ENCODE measurements at places on chromosomes 4 and X.

GRCh38 chr4:24607334-24607733 is 23.0 kb upstream of the DHX15 start:
- no peak for DNase-seq

DNA sequence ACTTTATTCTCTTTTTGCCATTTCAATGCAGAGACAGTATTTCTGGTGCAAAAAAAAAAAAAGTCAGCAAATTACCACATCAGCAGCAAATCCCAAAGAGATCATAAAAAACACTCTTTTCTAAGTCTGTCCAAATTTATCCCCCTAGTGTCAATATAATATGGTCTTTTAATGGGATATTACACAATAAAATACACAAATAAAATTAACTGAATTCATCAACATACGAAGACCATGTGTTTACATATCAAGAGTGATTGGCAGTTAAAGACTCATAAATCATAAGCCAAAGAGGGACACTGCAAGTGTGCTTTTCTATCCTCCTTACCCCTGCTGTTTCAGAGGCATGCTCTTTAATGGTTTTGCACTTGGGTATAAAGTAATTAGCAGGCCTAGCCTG is 340.2 kb upstream of the DKK2 start:
- no peak for DNase-seq

DNA sequence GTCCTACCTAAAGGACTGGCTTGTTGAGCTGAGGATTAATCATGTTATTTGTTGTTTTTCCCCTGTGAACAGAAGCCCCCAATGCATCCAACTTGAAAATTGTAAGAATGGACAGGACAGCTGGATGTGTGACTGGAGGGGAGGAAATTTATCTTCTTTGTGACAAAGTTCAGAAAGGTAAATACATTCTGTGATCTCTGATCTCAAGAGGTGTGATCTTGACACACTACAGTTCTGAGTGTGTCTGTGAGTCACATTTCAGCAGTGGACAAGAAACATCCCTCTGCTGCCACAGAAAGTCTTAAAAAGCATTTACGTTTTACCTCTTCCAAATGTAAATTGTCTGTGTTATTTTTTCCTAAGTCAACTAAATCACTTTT is 79.3 kb downstream of the NFKB1 start:
- DNase-seq: no peak

DNA sequence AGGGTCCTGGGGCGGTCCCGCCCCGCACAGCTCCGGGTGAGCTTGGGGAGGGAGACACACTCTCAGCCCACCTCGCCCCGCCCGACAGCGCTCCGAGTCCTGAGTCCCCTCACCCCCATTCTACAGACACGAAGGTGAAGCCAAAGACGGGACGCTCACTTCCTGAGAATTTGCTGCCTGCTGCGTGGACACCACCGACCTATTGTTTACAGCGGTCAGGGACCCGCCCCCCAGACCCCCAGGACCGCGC is 796 bp upstream of the ZNF141 start:
- no peak for DNase-seq

GRCh38 chr4:152734699-152735050 is 44.9 kb downstream of the TIGD4 start:
- DNase-seq: no peak

- DNase-seq: no peak
These were observed 50.9 kb downstream of the COX18 start for GRCh38 chr4:73018595-73018994.

DNA sequence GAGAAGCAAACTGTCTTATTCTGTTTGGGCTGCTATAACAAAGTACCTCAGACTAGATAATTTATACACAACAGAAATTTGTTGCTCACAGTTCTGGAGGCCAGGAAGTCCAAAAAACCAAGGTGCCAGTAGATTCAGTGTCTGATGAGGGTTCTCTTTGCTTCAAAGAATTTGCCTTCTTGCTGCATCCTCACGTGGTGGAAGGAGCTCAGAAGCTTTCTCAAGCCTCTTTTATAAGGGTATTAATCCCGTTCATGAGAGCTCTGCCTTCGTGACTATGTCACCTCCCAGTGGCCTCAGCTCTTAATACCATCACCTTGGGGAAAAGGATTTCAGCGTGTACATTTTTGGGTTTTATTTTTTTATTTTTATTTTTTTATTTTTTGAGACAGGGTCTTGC is 20.1 kb downstream of the CA5B start:
- no peak for DNase-seq

- DNase-seq: no peak
These were observed 15.9 kb upstream of the CCNQ start for GRCh38 chrX:153614818-153615217.

GRCh38 chr4:602559-602942 is 22.8 kb upstream of the PDE6B start:
- peak; percentile 43 for DNase-seq

DNA sequence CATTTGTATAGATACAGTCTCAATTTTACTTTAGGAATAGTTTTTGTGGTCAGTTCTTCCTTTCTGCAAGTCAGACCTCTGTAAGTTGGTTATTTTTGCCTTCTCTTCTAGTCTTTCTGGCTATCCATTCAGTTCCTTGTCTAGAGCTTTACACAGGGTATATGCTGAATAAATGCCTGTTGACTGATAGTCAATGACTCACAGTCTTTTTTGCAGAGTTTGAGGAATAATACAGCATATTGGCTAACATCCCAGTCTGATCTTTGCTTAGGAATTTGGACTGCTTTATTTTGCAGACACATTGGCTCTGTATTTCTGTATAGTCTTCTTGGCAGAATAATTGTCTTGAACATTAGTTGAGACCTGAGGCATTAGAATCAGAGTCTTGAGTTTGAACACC is 132.4 kb downstream of the MAGEC1 start:
- no peak for DNase-seq

Measured in activated naive CD8-positive, alpha-beta T cell treated with anti-CD3 and anti-CD28 coated beads, Interleukin-2, amount 50 U/mL, for 16 hours (primary cell).